Mesenteric fat pad (tissue), 1 donor: ENCODE measurements at places on chromosomes 2 and 18. TPM values are rescaled to one million over a fixed set of nuclear protein-coding genes. Genes with fewer than 3 reads are reported as not detected.

- no peak for DNase-seq
Observed at GRCh38 chr2:545228-545627, 132.0 kb downstream of the TMEM18 start.

DNA sequence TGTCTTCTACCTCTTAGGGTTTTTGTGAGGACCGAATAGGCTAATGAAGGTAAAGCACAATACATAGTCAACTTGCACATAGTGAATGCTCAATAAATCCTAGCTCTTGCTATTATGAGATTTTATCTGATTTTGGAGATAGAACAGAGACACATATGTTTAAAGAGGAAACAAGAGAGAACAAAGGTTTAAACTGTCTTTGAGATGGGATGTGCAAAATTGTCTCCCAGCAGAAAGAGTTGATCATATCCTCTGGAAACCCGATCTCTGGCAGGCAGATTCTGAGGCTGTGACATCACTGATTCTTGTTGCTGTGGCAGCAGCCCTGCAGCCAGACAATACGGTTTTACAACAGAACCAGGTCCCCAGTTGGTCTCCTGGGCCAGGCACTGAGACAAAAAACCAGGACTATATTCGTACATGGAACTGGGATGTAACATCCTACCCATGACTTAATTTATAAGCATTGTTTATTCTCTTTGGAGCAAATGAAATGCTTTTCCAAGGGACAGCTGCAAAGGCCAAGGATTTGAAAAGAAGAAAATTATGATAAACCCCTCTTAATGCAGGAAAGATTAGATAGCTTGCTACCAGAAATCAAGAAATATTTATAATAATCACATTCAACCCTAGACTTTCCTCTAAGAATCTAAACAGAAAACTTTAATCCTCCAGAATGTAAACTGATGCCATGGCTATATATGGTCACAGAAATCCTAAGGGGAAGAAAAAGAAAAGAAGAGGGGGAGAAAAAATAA is 80.2 kb downstream of the SLC8A1 start:
- DNase-seq: no peak

DNA sequence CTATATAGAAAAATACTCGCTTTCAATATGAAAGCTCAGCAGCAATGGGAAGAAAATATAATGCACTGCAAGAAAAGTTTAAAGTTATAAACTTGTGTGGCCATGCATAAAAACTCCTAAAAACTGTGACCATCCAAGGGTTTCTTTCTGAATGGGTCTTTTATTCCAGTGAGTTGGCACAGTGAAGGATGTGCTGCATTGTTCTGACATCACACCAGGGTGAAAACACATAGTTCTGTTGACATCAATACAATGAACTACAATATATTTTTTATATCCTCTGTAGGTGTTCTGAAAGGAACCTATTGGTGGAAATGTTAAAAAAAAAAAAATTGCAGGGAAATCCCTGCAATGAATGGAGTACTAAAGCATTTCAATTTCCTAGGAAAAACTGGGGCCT is 80.2 kb downstream of the CDH20 start:
- DNase-seq: no peak

DNA sequence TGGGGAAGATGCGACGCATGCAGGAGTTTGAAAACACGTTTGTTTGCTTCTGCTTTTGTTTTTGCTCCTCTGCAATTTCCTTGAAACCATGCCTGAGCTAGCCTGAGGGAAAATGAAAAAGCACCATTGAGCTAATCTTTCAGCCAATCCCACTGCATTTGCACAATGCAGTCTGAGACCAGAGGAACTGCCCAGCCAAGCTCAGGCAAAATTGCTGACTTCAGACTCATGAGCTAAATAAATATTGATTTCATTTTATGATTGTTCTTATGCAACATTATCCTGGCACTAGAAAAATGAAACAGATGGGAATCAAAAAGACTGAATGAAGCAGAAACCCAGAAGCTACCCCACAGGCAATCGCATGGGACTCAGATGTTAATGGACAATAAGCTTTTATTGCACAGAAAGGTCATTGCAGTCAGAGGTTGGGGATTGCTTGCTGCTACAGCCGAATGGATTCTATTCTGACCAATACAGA is 37.0 kb downstream of the TPRKB start:
- DNase-seq: no peak

DNA sequence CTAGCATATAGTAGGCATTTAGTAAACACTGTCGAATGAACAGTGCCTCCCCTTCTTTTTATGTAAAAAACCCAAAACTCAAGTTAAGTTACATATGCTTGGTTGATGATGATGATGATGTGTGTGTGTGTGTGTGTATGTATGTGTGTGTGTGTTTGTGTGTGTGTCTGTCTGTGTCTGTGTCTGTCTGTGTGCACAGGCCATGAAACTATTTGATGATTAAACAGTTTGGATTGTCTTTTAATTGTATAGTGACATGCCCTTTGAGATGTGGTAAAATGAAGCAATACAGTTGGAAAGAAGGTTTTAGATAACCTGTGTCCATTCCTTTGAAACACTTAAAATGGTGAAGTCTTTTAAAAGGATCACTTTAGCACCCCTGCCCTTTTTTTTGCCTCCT is 105.6 kb downstream of the MAP4K4 start:
- DNase-seq: no peak

DNA sequence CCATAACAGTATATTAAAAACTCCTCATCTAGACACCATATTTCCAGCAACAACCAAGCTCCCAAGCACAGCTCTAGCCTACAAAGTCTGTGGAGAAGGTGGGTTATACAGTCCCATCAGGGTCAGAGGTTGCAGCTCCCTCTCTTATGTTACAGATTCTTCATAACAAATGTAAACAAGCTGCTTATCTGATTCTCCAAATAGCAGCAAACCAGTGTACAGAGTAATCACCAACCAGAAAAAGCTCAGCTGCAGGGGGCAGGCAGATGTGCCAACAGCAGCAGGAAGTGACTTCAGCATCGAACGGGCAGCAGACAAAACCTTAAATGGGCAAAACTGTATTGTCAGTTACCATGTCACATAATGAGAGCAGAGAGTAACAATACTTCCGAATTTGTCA is 52.9 kb upstream of the NABP1 start:
- no peak for DNase-seq

DNA sequence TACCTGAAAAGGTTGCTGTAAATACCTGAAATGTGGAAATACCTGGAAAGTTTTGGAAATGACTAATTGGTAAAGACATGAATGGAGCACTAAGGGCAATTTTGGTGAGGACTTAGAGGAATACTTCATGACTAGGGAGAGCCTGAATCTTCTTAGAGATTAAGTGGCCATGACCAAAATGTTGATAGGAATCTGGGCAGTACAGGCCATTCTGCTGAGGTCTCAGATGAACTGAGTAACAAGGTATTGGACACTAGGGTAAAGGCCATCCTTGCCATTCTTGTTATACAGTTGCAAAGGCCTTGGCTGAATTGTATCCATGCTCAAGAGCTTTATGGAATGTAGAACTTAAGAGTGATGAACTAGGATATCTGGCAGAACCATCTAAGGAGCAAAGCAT is 742.9 kb upstream of the RAB6C start:
- no peak for DNase-seq

DNA sequence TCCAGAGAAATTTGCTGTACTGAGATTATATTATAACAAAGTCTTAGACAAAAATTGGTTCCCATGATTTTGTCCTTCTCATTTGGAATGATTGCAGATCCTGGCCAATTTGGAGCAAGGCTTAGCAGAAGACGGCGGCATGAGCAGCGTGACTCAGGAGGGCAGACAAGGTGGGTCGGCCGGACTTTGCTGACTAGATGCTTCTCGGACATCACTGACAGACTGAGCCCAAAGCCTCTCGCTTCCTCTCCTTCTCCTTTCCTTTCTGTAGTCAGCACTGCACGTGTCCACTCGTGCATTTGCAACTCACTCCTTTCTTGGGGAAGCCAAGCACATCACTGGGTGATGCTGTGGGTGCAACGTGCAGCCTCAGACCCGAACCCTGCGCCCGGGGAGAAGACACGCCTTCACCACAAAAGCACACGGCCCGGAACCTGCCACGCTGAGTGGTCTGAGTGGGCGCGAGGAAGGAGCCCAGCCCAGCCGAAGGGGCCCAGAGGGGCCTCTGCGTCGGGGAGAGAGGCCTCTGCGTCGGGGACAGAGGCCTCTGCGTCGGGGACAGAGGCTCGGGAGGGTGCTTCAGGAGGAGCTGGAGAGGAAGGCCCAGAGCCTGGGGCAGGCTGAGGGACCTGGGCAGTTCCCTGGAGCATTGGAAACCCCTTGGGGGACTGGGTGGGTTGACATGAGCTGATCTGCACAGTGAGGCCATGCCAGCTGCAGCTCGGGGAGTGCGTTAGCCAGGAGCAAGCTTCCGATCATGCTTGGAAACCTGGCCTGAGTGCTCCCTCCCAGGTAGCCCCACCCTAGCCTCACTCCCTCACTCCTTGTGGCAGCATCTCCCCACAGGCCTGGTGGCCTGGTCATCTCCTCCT is 61.6 kb downstream of the ADI1 start:
- no peak for DNase-seq

GRCh38 chr2:128978212-128978611 is 659.5 kb upstream of the HS6ST1 start:
- DNase-seq: no peak

DNA sequence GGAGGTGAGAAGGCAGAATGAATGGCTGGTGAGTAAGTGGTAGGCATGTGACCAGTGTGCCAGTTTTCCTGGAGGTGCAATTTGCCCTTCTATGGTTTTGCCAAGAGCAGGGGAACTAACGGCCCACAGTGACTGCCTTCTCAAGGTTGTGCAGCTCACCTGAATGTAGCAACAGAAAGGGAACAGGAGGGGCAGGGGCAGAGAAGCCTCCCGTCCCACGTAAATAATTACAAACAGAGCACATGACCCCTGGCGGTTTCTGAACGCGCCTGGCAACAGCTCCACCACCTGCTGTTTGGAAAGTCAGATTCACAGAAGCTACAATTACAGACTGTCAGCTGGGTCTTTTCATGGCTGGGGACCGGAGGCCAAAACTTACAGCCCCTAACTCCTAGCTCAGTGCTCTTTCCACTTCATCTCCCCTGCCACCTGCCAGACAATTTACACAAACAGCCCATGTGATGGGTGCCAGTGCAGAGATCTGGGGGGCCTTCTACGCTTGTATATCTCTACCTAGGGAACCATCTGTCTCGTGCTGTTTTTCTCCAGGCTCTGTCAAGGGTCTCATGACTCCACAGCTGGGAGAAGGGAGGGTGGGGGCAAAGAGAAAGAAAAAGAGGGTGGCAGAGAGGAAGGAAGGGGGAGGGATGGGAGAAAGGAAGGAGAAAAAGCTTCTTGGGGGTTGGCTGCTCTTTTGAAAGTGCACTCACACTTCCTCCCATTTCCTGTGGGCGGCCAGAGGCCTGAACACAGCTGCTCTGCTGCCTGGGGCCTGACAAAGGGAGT is 69.6 kb downstream of the POLR1A start:
- no peak for DNase-seq

GRCh38 chr2:218832520-218832919 is 917 bp upstream of the PRKAG3 start:
- DNase-seq: peak; percentile 67

The VWA3B gene
- not detected for total RNA-seq

The C2orf76 gene
- 12.5 TPM for total RNA-seq
